ENCODE measurements at places on chromosomes 1 and 21.

DNA sequence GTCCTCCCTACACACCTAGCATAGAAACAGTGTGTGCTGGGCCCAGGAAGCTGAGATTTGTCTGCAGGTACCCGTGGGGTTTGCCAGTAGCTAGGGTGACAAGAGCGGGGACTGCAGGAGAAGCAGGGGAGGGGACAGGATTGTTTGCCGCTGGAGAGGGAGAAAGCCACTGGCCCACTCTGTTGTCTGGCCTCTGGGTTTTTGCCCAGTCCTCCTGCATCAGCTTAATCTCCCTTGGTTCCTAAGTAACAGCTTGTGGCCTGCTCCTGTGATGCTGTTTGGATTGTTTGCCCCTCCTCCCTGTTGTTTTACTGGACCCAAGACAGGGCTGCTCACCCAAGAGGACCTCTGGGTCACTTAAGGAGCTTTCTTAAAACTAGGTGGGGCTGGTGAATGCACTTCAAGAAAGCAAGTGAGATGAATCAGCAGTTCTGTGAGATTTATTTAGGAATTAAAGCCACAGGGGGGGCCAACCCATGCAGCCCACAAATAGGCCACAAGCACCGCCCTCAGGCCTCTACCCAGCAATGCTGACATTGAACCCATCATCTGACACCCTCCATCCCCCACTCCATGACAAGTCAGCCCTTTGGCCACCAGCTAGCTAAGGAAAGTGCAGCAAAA, 142.8 kb downstream of the ZZZ3 start:
- no peak for DNase-seq

DNA sequence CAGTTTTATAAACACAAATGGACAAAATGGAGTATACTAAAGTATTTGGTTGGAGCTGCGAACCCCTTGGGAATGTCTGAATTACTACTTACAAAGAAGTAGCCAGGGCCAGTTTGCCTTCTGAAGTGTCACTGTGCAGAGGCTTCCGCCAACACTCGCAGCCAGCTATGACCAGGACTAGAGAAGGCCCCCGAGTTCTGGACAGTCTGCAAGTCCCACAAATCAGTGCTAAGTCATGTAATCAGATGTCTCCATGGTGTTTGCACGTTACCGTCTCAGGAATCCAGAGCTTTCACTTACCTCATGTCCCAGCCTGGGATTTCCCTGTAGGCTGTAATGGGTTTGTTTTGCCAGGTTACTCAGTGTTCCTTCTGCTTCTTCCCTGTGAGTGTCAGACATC, 106.6 kb upstream of the SPAG17 start:
- no peak for DNase-seq

- no peak for DNase-seq
Measured at GRCh38 chr1:36093929-36094328, 5.2 kb downstream of the ADPRS start.

GRCh38 chr21:46486481-46487126, 27.9 kb downstream of the DIP2A start:
- no peak for DNase-seq

DNA sequence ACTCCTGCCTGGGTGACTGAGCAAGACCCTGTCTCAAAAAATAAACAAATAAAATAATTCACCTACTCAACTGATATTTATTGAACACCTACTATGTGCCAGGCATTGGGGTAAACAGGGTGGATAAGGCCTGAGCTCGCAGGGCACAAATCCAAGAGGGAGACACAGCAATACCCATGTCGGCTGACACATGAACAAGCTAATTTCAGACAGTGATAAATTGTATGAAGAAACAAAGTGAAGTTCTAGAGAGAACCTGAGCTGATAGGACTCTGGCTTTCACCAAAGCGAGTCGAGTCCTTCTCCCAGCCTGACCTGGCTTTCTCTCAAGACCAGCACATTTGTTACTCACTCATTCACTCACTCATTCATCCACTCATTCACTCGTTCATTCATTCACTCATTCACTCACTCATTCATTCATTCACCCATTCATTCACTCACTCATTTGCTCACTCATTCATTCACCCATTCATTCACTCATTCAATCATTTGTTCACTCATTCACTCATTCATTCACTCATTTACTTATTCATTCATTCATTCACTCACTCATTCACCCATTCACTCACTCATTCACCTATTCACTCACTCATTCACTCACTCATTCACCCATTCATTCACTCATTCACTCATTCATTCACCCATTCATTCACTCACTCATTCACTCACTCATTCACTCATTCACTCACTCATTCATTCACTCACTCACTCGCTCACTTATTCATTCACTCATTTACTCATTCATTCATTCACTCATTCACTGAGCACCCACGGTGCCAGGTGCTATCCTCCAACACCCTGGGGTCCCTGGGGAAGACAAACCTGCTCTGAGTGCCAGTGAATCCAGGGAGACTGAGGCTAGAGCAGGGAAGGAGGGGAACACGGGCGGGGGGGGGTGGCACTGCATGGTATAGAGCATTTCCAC, 37.4 kb upstream of the CASZ1 start:
- DNase-seq: no peak
